ENCODE measurements at places on chromosomes 5 and 9.

DNA sequence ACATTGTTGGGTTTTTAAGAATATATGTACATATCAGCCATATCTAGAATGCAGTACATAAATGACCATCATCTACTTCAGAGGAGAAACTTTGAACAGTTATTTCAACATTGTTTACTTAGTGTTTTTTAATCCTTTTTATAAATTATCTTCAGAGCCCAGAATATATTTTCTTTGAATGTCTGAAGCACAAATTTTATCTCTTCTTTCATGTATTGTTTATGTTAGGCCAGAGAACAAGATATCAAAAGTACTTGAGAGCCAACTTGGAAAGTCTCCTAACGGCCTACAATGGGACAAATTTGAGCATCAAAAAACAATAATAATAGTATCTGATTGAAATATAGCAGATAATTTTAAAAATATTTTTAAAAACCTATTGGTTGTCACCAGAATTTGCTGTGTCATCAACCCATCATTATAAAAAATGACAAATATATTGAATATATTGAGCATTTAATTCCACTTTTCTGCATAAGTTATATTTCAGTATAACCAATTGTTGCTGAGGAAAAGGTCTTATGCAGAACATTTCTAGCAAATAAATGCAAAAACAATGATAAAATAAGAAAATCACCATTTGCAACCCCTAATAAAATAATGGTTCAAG, 67.5 kb upstream of the CCNG1 start:
- H3K27me3 ChIP-seq, result no peaks in the 10 kb centered on the region
- no peak overlapping the region for H3K27ac ChIP-seq
- no peak for DNase-seq
- H3K4me1 ChIP-seq, result no peaks in the 10 kb centered on the region
- no peak overlapping the region for H3K4me3 ChIP-seq

GRCh38 chr9:95529910-95530309, 13.1 kb upstream of the PTCH1 start:
- H3K27me3 ChIP-seq, result no peaks in the 10 kb centered on the region
- no peak overlapping the region for H3K27ac ChIP-seq
- peaks cover 11% of the 10 kb centered on the region for H3K4me1 ChIP-seq
- DNase-seq, result no peak
- H3K36me3 ChIP-seq, result no peaks in the 10 kb centered on the region

DNA sequence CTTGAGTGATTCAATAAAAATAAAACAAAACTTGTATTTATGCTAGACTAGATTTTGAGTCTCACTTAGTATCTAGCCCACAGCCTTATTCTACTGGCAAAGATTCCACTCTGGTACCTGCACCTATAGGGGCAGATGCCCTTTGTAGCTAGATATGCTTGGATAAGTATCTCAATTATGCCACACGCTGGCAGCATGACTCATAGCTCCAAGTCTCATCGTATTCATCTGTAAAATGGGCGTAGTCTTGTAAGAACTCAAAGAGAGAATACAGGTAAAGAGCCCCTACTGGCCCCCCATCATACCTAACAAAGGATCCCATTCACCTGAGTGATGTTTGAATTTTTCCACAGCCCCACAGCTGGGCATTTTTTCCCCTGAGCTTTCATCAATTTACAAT, 45.9 kb upstream of the ASTN2 start:
- H3K4me3 ChIP-seq, result no peak overlapping the region
- H3K27me3 ChIP-seq, result no peaks in the 10 kb centered on the region
- H3K4me1 ChIP-seq, result peaks cover 16% of the 10 kb centered on the region
- no peak for DNase-seq
- H3K36me3 ChIP-seq, result no peaks in the 10 kb centered on the region

DNA sequence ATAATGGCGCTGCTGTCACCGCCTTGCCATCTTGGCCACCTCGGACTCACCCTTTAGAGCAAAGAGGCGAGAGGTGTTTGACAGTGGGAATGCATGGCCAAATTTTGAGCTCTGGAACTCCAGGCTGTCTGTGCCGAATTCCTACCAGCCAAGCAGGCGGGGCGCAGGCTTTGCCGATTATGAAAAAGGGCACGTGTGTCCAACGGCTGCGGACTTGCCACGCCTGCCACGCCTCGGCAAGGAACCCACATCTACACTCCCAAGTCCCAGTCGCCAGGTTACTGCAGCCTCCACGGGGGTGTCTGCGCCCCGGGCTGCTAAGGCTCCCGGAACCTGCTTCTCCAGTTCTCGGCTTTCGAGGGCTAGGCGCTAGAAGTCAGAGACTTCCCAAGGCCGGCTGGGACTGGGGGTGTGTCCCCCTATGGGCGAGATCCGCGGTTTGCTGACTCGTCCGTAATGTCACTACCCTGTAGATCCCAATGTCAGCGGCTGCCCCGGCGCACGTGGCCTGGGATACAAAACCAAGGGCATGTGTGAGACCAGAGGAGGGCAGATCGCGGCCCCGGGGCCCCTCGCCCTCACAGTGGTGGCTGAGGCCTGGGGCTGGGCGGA, 2.8 kb downstream of the NPR3 start:
- H3K27me3 ChIP-seq, result no peaks in the 10 kb centered on the region
- H3K4me1 ChIP-seq, result no peaks in the 10 kb centered on the region
- no peak for DNase-seq
- no peak overlapping the region for H3K4me3 ChIP-seq
- H3K36me3 ChIP-seq, result no peaks in the 10 kb centered on the region

GRCh38 chr5:149337736-149338135, 7.6 kb upstream of the GRPEL2 start:
- no peak overlapping the region for H3K4me3 ChIP-seq
- no peaks in the 10 kb centered on the region for H3K36me3 ChIP-seq
- no peaks in the 10 kb centered on the region for H3K27me3 ChIP-seq
